ENCODE measurements at places on chromosomes 1 and 21.

GRCh38 chr21:34201481-34201858, 128.1 kb downstream of the MRPS6 start:
- DNase-seq = no peak

DNA sequence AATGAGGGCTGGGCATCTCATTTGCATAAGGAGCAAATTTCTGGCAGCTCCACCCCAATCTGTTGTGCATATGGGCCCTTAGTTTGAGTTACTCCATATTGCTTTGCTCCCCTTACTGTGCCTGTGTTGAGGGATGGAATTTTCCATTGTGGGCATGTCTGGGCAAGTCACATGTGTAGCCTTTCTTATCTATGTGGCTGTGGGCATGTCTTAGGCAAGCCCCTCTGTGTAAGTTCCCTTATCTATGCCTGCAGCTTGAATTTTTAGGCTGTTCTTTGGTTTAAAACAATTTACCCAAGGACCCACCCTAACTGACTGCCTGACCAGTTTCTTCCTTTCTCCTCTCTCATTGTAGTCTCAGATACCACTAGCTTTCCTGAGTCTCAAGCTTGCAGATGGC, 405.7 kb upstream of the NCAM2 start:
- no peak for DNase-seq

- no peak for DNase-seq
Observed at GRCh38 chr1:102002057-102002456, 5.3 kb upstream of the OLFM3 start.

DNA sequence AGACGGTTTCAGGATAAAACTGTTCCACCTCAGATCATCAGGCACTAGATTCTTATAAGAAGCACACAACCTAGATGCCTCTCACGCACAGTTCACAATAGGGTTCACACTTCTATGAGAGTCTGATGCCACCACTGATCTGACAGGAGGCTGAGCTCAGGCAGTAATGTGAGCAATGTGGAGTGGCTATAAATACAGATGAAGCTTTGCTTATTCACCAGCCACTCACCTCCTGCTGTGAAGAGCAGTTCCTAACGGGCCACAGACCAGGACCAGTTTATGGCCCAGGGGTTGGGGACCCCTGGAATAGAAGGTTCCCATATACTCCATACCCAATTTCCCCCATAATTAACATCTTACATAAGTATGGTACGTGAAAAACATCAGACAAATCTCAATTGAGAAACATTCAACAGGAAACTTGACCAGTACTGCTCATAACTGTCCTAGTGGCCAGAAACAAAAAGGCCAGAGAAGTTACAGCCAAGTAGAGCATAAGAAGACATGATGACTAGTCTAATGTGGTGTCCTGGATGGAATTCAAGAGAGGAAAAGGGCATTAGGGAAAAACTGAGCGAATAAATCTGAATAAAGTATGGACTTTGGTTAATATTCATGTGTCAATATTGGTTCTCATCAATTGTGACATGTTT, 24.7 kb upstream of the IGSF5 start:
- DNase-seq = no peak

DNA sequence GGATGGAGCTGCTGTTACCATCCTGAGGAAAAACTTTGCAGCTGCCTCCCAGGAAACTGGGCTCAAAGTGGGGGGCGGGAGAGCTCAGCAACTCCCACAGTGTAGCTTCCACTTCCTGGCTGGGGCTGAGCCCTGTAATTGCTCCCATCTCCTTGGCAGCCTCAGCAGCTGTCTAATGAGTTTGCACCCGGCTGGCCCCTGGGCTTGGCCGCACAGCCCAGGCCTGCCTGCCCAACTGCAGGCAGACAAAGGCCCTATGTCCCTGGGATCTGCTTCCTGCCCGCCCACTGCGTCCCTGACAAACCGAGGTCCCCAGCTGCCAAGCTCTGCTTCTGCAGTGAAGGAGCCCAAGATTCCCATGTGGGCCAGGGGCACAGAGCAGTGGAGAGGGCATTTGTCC, 30.1 kb downstream of the EDN2 start:
- peak; percentile 59 for DNase-seq

GRCh38 chr1:228927946-228928898, 192.9 kb downstream of the RHOU start:
- no peak for DNase-seq

- DNase-seq = no peak
Observed at GRCh38 chr1:94736073-94736472, 84.1 kb upstream of the SLC44A3 start.

- DNase-seq = no peak
Observed at GRCh38 chr1:197521118-197521739, 253.2 kb downstream of the CRB1 start.

GRCh38 chr1:36119456-36119855, 5.6 kb downstream of the COL8A2 start:
- no peak for DNase-seq

GRCh38 chr1:214124281-214124805, 136.6 kb downstream of the PROX1 start:
- no peak for DNase-seq

GRCh38 chr1:21537932-21538630, 28.9 kb downstream of the ALPL start:
- DNase-seq = peak; percentile 39

GRCh38 chr1:201255479-201256362, 27.6 kb upstream of the PKP1 start:
- DNase-seq = no peak
